ENCODE measurements at places on chromosomes 1 and 21.

GRCh38 chr1:211482306-211482705, 9.7 kb downstream of the RD3 start:
- no peak for DNase-seq

DNA sequence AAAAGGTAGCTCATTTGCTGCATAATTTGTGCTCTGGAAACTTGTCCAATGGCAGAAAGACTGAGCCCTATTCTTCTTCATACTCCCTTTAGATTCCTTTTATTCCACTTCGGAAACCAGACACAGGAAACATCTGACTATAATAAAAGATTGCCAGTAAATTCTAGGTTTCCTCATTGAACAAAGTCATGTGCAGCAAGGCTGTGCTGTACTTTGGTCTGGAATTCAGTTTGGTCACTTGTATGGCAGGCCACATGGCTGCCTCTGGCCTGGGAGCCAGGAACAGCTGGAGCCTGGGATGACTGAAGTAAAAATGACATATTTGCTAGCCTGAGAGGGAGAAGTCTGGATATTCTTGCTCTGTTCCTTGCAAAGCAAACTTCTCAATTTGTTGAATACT, 79.6 kb downstream of the ST3GAL3 start:
- DNase-seq = no peak

DNA sequence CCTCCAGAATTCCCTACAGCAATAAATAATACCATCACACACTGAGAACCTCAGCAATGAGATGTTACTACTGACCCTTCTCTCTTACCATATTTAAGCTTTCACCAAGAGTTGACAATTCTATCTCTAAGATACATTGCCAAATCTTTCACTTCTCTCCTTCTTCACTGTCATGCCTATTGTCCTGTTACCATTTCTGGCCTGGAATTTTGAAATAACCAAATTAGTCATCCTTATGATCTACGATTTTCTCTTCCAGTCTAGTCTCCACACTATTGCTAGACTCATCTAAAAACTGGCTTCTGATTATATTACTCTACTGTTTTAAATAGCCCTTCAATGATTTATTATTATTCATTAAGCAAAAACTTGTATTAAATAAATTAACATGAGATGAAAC, 656.1 kb upstream of the ADGRL4 start:
- no peak for DNase-seq

- DNase-seq = no peak
These were observed 6.0 kb upstream of the CAPN2 start for GRCh38 chr1:223706077-223706973.

GRCh38 chr1:209767706-209768105, 11.9 kb downstream of the TRAF3IP3 start:
- DNase-seq = no peak

GRCh38 chr1:99855914-99856450, 5.8 kb downstream of the AGL start:
- DNase-seq = no peak

- DNase-seq = no peak
These were observed 42.0 kb downstream of the C1orf198 start for GRCh38 chr1:230826166-230826875.

- no peak for DNase-seq
These were observed 586.5 kb downstream of the PTBP2 start for GRCh38 chr1:97308131-97308530.

- DNase-seq = no peak
These were observed 448.5 kb upstream of the B3GALT2 start for GRCh38 chr1:193634876-193635275.

DNA sequence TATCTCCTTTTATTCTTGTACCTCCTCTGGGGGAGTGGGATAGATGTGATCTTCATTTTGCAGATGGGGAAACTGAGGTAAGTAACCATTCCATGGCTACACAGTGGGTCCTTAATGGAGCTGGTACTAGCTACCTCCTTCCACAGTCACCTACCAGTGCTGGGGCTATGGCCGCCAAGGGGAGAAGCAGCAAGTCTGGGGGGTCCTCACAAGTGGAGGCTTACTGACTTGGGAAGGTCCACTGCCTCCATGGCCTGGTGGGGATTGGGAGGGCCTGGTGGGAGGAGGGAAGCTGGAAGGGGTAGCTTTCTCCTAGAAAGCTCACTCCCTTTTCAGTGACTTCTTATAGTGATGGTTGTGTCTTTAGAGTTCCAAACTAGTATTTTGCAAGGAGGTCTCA, 5.9 kb upstream of the FOXO6 start:
- DNase-seq = no peak

DNA sequence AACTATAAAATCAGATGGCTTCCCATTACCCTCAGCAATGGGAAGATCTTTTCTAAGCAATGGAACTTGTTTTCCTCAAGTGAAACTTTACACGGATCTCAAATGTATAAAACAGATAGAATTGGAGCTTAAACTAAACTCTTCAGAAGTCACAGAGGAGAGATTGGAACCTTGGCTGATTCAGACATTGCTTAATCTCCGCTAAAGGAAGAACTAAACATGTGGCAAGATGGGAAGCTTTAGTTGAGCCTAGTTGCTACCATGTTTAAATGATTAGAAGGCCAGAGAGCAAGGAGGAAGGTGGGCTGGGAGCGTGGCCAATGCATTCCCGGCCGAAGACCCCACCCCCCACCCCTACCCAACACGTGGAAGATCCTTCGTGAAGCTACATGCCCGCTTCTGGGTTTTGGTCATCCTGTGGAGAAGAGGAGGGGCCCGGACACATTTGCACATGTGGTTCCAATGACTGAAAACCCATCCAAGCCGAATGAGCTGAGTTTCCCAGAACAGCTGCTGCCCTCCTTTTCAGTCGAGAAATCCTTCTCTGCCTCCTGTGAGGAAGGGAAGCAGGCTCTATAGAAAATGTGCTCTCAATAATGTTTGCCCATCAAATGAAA, 164.3 kb downstream of the MIS18A start:
- DNase-seq = no peak

GRCh38 chr1:180800945-180801344, 111.8 kb upstream of the KIAA1614 start:
- DNase-seq = no peak

GRCh38 chr1:183567584-183567983, 22.7 kb downstream of the NCF2 start:
- no peak for DNase-seq

- DNase-seq = peak; percentile 72
These were observed 74.7 kb downstream of the NTPCR start for GRCh38 chr1:233025157-233025556.

- peak; percentile 57 for DNase-seq
These were observed 1388.1 kb downstream of the AMY1C start for GRCh38 chr1:105137543-105138457.

DNA sequence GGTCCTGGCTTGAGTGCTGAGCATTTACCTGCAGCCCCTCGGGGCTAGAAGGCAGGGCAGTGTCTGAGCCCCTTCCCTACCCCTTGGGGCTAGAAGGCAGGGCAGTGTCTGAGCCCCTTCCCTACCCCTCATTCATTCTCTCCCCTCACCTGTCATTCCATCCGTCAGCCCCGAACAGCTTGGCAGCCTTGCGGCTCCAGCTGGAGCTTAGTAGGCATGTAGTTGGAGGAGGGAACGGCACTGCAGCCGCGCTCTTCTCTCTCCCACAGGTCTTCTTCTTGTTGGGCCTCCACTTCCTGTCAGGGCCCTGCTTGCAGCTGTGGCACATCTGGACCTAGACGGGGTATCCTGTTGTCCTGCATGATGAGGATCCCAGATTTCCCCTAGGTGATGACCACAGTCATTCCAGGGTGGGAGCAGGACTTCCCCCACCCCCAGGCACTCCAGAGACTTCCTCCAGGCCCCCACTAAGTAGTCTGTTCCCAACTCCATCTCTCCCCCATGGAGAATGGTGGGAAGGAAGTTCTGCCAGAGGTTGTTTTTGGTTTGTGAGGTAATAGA, 22.2 kb downstream of the MAPKAPK2 start:
- DNase-seq = no peak

GRCh38 chr1:12397462-12398450, 167.9 kb downstream of the VPS13D start:
- no peak for DNase-seq

GRCh38 chr1:67846538-67846937, 13.3 kb upstream of the GNG12 start:
- DNase-seq = no peak

DNA sequence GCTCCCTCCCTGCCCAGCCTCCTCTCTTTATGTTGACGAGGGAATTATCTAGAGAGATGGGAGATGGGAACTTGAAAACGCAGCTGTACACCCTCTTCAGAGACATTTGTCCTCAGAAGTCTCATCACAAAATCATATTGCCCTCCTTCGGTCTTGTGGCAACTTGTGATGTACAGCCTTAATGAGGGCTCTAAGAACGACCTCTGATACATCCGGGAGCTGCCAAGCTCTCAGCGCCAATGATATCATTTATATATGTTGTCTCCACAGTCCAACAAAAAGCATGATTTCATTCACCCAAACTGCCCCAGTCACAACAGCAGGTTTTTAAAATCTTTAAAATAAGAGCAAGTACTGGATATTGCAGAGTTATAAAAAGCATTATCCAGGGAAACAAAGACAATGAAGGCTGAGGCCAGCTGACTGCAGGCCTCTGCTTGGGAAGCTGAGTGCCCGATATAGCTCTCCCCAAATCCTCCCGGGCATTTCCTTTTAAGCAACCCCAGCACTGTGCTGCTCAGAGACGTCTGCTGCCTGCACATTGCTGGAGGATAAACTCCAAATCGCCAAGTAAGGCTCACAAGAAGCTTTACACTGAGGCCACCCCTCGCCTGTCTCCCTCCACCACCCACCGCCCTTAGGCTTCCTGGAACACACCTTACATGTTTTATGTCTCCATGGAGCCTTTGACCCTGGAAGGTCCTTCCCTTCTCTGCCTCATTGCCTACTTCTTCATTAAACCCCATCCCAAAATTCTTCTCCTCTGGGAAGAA, 236.1 kb downstream of the C1orf94 start:
- no peak for DNase-seq

DNA sequence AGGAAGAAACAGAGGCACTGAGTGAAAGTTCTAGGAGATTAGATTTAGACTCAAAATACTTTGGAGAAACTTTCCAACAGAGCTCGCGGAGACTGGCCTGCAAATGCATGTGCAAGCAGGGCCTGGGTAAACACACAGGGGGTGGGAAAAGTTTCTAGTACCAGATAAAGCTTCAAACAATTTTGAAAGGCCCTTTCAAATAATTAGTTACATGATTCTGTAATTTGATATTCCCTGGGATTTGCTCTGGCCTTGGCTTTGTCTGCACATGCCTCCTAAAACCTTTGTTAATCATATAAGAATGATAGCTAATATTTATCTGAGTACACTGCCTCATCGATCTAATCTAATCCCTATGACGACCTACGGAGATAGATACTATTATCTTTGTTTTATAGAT, 31.3 kb downstream of the VTCN1 start:
- DNase-seq = no peak

DNA sequence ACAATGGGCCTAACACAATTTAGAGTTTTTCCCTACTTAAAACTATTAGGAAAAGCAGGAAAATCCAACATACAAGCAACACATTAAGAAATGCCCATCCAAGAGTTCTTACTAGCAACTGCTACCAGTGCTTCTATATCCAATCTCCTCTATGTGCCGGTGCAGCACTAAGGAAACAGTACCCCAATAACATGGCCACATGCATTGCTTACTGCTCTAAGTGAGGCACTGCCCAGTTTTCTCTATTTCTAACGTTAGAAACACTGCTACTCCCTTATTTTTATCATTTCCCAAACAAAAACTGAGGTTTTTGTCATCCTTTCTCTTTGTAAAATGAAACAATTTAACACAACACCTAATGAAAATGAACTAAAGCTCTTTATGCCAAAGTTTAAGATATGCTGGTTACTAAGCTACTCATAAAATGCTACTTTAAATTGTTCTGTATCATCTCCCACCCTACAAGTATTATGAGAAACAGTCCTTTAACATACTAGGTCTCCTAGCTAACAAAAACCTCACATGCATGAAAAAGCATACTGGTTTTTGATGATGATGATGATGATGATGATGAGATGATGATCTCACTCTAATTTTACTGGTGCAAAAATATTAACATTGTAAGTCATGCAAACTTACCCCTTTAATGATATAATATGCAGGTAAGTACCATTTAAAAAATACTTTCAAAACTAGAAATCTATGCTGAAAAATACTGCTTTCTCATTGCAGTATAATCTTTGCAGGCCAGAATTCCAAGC, 90.7 kb upstream of the TTC39A start:
- no peak for DNase-seq

DNA sequence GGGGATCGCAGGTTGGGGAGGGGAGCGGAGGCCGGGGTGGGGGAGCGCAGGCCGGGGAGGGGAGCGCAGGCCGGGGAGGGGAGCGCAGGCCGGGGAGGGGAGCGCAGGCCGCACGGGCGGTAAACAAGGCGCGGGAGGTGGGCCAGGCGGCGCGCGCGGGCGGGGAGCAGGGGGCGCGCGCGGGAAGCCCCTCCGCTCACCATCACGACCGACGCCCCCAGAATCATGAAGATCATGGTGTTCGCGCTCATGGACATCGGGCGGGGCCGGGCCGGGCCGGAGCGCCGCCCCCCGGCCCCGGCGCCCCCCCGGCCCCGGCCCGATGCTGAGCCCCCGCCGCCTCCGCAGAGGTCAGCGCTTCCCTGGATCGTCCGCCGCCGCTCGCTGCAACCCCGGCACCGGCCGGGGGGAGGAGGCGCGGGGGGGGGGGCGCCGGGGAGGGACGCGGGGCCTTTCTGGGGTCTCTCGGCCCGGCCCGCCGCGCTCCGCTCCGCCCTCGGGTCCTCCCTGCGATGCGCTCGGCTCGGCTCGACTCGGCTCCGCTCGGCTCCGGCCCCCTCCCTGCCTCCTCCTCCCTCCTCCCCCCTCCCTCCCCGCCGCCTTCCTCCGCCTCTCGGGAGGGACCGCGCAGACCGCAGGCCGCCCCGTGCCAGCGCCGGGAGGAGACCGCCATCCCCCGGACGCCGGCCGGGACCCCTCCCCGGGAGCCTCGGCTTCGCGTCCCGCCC, at the start of gene TMEM240:
TMEM240 (minus strand) TSS at position 535 of the 728 bp plus-strand sequence; CDS start at position 257, 278 bp downstream.
- peak; percentile 99 for DNase-seq

DNA sequence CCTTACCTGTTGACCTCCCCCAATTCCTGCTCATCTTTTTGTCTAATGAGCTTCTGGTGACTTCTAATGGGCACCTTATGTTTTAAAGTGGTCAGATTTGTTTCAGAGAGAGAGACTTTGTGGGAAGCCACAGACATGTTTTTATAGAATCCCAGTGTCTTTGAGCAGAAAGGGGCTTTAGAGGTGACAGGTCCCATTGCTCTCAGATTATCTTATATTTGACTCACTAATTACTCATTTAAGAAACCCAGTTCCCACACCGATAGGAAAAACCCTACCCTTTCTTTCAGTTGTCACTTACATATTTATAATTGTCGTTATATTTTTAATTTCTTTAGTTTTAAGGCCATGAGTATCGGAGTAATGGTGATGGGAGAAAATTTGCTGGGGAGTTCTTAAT, 215.5 kb downstream of the CAMTA1 start:
- no peak for DNase-seq

GRCh38 chr1:157781048-157781447, 4.1 kb upstream of the FCRL2 start:
- DNase-seq = no peak

DNA sequence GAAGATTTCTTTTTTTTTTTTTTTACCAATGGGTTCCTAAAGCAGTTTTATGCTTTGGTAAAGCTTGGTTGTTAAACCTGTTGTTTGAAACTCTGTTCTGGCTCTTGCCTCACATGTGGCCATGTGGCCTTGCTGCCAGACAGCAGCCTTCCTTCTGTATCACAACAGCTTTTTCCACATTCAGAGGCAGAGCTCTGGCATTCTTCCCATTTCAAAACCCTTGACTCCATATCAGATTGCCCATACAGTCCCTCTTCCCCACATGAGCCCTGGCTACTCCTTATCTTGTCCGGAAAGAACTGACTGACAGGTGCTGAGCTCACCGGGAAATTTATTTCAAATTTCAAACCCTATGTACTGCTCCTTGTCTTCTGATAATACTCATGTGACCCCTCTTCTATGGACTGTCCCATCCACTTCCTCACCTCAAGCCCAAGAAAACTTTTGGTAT, 38.5 kb upstream of the LAX1 start:
- no peak for DNase-seq
